NCI-H1105 (cell line): ENCODE measurements at places on chromosomes 6 and 20.

- no peak for DNase-seq
These were observed 19.5 kb downstream of the DUSP22 start for GRCh38 chr6:311679-312220.

DNA sequence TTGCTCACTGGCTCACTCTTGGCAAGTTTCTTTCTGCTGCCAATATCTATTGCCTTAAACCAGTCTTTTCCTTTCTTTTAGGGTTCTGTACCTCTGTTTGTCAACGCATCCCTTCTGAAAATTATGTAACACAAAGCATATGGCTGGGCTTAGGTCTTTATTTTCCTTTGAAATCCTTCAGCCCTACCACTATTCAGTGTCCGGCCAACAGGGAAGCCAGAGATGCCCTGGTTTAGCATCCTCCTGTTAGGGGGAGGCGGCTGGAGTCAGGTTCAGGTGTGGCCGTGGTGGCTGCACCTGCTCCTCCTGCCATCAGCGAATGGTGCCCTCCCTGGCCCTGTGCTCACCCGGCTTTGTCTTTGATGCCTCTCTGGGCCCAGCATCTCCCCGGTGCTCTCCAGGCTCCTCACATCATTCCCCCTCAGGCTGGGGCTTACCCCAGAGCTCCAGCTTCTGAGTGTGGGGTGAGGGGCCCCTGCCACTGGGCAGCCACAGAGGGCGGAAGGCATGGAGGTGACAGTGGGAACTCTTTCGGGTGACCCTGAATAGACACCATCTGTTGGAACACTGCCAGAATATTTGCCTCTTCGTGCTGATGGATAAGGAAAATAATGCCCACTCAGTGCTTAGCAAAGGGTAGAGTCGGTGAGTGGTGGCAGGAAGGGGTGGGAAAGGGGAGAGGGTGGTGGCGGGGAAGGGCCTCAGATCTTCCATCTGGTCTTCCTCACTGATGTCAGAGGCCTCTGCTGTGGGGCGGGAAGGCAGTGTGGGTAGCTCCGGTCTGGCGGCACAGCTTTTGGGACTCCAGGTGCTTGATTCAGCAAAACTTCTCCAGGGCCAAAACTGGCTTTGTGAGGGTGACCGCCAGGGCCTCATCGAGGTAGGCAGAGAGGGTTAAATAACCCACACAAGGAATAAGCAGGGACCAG, 97.2 kb downstream of the DACT2 start:
- no peak for DNase-seq

DNA sequence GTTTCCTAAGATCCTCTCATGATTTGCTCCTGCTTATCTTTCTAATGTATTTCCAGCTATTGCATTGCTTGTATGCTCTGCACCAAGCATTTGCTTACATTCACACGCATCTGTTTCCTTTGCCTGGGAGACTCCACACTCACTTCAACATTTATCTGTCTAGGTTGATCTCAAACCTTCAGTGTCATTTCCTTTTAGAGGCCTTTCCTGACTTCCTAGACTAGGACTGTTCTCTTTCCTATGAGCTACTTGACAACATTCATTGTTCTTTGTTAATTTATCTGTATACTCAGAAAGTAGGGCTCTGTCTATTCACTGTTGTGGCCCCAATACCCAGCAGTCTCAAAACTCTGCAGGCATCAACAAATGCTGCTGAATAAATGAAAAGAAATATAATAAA, 84.4 kb downstream of the WASF1 start:
- no peak for DNase-seq

- DNase-seq, result no peak
These were observed 63.3 kb upstream of the ZNF133 start for GRCh38 chr20:18224968-18225568.

- no peak for DNase-seq
These were observed 36.4 kb downstream of the MYLK4 start for GRCh38 chr6:2714111-2714895.

DNA sequence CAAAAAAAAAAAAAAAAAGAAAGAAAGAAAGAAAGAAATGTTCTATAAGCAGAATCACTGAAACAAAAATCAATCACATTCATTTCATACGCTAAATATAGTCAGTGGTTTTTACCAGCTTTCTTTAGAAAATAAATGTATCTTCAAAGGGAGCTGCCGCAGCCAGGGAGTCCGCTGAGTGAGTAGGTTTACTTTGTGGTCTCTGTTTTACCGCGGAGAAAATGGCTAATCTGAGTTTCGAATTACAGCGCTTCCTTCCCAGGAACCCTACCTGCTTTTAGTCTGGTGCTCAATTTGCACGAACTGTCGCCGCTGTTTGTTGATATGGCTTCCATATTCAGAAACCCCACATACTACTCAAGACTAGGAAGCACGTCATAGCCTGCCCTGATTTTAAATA, 102.4 kb downstream of the TFAP2A start:
- DNase-seq, result no peak

GRCh38 chr6:44003345-44004061, 123.7 kb downstream of the MRPL14 start:
- DNase-seq, result no peak

- no peak for DNase-seq
These were observed 691.5 kb upstream of the POU3F2 start for GRCh38 chr6:98142839-98143238.

- no peak for DNase-seq
These were observed 82.0 kb upstream of the B3GAT2 start for GRCh38 chr6:71038711-71039344.

DNA sequence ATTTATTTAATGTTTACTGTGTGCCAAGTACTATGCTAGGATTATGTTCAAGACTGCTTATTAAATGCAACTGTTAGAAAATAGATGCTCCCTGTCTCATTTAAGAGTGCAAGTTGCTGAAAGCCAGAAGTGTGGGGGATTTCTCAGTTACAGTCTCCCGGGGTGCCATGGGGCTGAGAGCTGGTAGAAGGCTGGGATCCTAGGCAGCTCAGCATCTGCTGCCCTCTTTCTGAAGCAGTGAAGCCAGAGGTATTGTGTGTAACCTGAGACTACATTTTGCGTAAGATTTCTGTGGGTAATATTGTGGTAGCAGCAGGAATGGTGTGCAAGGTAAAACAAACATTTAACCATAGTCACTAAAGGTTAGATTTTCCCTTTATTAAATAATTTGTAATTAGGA, 120.6 kb downstream of the AKAP7 start:
- DNase-seq, result no peak

GRCh38 chr6:56102216-56102615, 145.2 kb downstream of the COL21A1 start:
- no peak for DNase-seq

- DNase-seq, result no peak
These were observed 241.6 kb downstream of the BMP7 start for GRCh38 chr20:57024849-57025248.

DNA sequence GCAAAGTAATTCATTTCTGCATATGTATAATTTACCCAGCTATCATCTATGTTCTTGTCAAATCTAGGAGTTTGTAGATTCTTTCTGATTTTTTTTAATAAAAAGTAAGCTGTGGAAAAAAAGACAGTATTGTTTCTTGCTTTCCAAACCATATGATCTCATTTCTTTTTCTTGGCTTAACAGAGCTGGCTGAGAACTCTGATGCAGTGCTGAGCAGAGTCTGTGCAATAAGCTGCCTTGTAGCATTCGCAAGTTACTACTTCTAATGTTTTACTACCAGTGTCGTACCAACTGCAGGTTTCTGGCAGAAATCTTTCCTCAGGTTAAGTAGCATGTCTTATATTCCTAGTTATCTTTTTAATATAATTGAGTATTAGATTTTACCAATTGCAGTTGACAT, 15.6 kb downstream of the RRBP1 start:
- DNase-seq, result no peak

DNA sequence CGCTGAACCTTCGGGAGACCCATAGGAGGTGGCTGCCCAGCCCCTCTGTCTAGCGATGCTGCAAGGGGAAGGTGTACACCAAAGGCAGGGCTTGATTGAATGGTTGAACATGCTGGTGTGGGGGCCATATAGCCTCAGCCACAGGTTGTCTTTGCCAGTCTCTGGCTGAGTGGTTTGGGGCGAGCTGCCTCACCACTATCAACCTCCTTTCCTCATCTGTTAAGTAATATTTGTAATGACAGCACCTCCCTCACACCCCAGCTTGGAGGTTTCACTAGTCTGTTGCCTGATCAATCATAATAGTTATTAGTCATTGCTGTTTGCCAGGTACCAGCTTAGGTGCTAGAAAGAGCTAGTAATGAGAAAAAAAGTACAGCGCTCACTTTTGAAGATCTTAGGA, 11.8 kb upstream of the ZNF831 start:
- DNase-seq, result no peak

- DNase-seq, result no peak
These were observed 18.9 kb downstream of the MANBAL start for GRCh38 chr20:37308086-37309050.

DNA sequence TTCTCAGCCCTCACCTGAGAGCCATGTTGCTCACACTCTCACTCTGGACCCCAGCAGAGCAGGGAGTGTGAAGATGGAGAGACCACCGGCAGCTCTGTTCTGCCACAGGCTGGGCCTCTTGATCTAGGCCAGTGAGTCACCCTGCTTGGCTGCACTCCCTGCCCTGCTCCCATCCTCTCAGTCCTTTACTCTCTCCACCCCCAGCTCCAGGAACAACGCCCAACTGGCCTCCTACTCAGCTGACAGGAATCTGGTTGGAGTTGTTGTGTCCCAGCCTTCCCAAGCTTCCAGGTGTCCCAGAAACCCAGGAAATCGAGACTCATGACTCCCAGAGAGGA, at the start of gene PSORS1C1:
Gene PSORS1C1, plus strand, starts transcription at position 260 of the 338 bp plus-strand sequence. CDS start 14,833 bp downstream, outside the sequence.
- no peak for DNase-seq

DNA sequence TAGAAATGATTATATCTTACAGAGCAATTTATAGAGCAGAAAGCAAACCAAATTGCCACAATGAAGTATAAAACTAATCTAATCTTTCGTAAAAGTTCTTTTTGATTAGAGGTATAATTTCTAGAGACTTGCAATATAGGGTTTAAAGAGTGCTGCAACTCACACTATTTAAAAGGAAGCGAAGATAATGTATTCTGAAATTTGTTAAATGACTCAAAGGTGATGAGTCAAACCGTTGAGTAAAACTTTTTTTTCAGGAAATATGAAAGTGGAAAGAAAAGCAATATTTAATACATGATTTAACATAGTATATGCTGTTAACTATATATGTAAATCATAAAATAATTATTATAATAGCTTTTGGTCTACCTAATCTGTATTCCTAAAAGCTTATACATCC, 133.6 kb downstream of the SYNE1 start:
- no peak for DNase-seq

DNA sequence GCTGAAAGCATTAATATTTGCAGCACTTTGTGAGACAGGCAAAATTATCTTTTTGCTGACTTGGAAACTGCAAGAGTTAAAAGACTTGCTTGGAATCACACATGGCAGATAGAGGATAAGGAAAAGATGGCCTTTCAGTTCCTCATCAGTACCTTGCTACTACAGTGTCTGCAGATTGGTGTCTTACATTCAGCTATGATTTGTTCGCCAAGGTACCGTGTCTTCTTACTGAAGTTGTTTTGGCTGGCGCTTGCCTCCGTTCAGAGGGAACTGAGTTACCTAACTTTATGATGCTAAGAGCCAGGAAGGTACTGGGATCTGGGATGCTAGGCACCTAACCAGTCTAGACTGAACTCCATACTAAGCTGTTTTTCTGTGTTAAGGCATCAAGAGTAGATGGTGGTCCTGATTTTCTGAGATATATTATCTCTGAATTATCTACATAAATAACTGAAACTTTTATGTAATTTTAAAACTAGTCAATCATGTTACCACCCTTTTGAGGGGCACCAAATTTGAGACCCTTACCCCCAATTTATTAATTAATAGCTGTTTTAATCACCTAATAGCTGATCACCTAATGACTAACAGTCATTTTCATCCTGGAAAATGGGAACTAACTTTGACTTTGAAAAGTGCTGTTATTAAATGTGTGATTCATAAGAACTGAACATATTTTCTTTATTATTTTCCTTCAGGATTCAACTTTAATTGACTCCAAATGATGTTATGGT, 2.5 kb downstream of the WTAP start:
- DNase-seq, result no peak

- peak; percentile 46 for DNase-seq
These were observed 493 bp downstream of the CRYBG1 start for GRCh38 chr6:106360989-106361430.

- no peak for DNase-seq
These were observed 49.0 kb downstream of the RIPOR3 start for GRCh38 chr20:50642288-50642803.

DNA sequence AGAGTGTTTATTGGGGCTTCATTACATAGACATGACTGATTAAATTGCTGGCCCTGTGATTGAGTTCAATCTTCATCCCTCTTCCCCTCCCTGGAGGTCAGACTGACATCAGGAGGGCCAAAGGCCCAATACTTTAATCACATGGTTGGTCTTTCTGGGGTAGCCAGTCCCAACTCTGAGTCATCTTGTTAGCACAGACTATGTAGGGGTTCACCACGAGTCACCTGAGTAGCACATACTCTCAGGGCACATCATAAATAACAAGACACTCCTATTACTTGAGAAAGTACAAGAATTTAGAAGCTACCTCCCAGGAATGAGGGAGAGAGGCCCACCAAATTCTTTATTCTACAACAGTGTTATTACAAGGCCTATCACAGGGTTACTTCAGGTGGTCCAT, 11.3 kb downstream of the GINS1 start:
- no peak for DNase-seq

- DNase-seq, result no peak
These were observed 52.8 kb upstream of the FILIP1 start for GRCh38 chr6:75546381-75546780.
